ENCODE measurements at places on chromosomes 5 and 9. TPM values are rescaled to one million over a fixed set of nuclear protein-coding genes. Genes with fewer than 3 reads are reported as not detected.

- DNase-seq: no peak
These were observed 32.3 kb downstream of the TSC1 start for GRCh38 chr9:132912131-132912530.

DNA sequence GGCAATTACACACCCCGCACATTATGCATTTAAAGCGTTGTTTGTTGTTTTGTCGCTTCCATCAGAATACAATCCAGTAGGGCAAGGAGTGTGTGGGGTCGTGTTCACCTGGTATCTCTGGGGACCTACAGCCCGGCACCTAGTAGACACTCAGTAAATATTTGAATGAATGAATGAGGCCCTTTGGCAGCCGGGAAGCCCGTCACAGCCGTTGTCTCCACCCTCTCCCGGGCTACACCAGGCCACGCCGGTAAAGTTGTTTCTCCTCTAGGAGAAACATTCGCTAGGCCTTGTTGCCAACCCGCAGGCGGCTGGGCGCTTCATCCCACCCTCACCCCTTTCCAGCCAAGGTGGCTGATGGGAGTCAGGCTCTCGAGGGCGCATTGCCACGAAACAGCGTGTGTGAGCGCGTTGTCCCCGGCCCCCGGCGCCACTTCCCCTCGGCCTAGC is 876 bp upstream of the JAK2 start:
- peak; percentile 24 for DNase-seq

GRCh38 chr5:142015781-142016533 is 3.1 kb upstream of the GNPDA1 start:
- DNase-seq: no peak

Gene ISL1
- not detected for total RNA-seq

Gene FCN2
- total RNA-seq: not detected

Gene GBA2
- 66.6 TPM for total RNA-seq

Gene C5orf63
- 1.2 TPM for total RNA-seq

Data from dermis microvascular lymphatic vessel endothelial cell (primary cell).